ENCODE measurements at places on chromosomes 2 and 18.
A peak's percentile ranks its signal among the peaks of the same experiment; 100 is the strongest.

GRCh38 chr2:126754240-126755004, 98.5 kb downstream of the GYPC start:
- DNase-seq: no peak

GRCh38 chr18:26646901-26647300, 98.5 kb upstream of the KCTD1 start:
- DNase-seq: no peak

- no peak for DNase-seq
Measured at GRCh38 chr18:76051396-76052226, 443.4 kb downstream of the ZNF516 start.

DNA sequence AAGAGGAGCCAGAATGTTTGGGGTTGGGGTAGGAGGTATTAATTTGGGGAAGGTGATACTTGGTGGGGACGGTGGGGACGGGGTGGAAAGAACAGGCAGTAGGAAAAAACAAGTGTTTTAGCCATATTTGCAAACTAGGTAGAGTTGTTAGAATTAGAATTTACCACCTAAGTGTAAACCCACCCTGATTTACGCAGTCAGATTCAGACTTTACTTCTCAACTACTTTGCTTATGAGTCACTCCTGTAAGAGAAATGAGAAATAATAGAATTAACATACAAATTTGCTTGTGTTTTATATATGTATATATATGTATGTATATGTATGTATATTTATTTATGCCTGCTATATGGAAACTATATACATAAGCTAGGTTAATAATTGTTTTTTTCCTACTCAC, 1168.2 kb upstream of the ZEB2 start:
- no peak for DNase-seq

GRCh38 chr2:11624893-11625292, 45.1 kb downstream of the NTSR2 start:
- no peak for DNase-seq

- DNase-seq: no peak
Measured at GRCh38 chr2:45323344-45323743, 287.7 kb downstream of the SRBD1 start.

GRCh38 chr2:122319539-122320132, 564.2 kb downstream of the TSN start:
- no peak for DNase-seq

- no peak for DNase-seq
Measured at GRCh38 chr18:47915229-47915628, 15.2 kb downstream of the SMAD2 start.

- no peak for DNase-seq
Measured at GRCh38 chr2:36659872-36660312, 36.6 kb upstream of the VIT start.

GRCh38 chr2:133748007-133748700, 179.9 kb upstream of the NCKAP5 start:
- no peak for DNase-seq

DNA sequence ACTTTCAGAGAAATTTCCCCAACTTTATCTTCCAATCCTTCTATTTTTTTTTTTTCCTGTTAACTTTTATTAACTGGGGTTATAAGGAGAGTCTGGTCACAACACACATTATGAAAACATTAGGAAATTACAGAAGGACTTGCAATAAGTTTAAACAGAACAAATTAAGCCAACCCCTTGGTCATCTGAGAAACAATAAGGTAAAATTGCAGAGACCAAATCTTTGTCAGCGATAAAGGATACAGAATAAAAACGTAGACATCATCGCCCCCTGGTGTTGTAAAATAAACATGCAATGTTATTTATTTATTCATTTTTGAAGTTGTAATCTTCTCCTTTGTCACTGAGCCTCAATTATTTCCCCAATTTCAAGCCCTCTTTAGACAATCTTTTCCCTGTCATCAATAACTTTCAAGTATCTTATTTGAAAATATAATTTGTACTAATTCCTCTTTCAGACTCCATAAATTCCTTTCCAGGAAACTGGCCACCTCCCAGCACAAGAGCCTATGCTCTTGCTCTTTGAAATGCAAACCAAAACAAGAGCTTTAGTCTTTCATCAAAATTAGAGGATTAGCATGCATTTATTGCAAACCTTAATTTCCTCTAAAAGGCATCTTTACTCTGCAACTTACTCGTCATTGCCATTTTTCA, 19.5 kb downstream of the G6PC2 start:
- no peak for DNase-seq

DNA sequence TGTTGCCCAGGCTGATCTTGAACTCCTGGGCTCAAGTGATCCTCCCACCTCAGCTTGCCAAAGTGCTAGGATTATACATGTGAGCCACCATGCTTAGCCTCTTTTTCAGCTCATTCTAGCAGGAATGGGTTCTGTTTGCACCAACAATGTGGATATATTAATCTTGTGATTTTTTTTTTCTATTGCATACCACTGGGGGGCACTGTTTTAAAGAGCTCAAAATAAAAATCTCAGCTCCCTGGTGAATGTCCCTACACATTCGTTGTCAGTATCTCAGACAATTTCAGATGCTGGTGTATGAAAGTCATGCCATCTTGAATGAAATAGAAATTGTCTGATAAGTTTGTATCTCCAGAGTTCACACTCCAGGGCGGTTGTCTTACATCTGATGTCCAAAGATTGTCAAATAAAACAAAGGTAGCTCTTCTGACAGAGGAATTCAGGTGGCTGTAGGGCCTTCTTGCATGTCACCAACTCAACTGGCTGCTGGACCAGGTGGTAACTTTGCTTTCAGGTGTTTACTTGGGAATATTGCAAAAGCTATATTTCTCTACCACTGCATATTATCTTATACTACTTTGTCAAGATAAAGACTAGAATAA, 3.1 kb upstream of the MATN3 start:
- DNase-seq: no peak

DNA sequence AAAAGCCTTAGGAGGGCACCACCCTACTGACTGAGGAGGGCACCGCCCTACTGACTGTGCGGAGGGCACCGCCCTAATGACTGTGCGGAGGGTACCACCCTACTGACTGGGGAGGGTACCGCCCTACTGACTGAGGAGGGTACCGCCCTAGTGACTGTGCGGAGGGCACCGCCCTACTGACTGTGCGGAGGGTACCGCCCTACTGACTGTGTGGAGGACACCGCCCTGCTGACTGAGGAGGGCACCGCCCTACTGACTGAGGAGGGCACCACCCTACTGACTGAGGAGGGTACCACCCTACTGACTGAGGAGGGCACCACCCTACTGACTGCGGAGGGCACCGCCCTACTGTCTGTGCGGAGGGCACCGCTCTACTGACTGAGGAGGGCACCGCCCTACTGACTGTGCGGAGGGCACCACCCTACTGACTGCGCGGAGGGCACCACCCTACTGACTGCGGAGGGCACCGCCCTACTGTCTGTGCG, 150.2 kb upstream of the NFATC1 start:
- DNase-seq: no peak

DNA sequence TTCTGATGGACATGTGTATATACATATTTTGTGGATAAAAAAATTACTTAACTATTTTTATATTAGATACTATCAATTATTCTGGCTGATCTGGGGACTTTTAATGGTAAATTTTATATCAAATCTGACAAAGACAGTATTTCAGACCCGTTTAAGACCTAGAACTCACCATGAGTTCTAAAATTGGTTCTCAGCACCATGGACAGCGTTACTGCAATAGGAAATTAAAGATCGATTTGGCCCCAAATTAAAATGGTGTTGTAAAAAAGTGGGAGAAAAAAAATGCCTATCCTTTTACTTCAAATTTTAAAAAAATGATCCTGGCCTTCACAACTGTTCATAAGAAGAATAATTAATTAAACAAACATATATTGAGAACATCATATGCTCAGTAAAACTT, 919 bp upstream of the SCN2A start:
- DNase-seq: no peak

DNA sequence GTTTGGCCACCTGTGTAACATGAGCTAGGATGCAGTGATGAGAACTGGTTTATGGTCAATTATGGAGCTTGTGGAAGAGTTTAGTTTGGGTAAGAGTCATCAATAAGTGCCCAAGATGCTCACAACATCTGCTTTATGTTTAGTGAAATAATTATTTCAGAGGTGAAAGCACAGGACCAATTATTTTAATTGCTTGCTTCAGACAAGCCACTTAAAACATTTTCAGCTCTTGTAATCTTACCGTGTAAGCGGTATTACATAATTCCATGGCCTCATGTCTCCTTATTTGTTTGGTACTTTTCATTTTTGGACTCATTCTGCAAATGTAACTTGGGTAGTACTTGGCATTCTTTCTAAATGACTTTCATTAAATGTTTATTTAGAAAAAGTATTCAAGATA, 5.4 kb downstream of the B3GNT2 start:
- DNase-seq: peak; percentile 41

- DNase-seq: no peak
Measured at GRCh38 chr2:160784034-160784433, 290.4 kb upstream of the RBMS1 start.

DNA sequence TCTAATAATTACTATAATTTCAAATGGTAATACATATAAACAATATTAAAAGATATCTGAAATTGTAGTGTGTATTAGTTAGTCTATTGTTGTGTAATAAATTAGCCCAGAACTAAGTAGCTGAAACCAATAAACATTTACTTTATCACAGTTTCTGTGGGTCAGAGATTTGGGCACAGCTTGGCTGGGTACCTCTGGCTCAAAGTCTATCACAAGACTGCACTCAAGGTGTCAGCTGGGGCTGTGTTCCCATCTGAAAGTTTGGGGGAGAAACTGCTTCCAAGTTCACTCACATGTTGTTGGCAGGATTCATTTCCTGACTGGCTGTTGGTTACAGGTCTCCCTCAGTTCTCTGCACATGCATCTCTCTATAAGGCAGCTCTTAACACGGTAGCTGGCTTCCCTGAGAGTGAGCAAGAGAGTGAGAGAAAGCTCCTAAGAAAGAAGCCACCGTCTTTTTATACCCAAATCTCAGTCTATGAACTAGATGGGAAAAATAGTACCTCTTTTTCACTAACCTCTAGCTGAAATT, 25.6 kb upstream of the WIPF1 start:
- DNase-seq: no peak

- no peak for DNase-seq
Measured at GRCh38 chr2:234107861-234108260, 57.4 kb downstream of the SPP2 start.

GRCh38 chr2:107825206-107825563, 1.5 kb upstream of the RGPD4 start:
- no peak for DNase-seq

GRCh38 chr2:163735685-163736432, at the start of gene FIGN:
Gene FIGN (minus strand): TSS chr2:163736008. CDS start chr2:163734927, 1,081 bp downstream.
- peak; percentile 12 for DNase-seq

DNA sequence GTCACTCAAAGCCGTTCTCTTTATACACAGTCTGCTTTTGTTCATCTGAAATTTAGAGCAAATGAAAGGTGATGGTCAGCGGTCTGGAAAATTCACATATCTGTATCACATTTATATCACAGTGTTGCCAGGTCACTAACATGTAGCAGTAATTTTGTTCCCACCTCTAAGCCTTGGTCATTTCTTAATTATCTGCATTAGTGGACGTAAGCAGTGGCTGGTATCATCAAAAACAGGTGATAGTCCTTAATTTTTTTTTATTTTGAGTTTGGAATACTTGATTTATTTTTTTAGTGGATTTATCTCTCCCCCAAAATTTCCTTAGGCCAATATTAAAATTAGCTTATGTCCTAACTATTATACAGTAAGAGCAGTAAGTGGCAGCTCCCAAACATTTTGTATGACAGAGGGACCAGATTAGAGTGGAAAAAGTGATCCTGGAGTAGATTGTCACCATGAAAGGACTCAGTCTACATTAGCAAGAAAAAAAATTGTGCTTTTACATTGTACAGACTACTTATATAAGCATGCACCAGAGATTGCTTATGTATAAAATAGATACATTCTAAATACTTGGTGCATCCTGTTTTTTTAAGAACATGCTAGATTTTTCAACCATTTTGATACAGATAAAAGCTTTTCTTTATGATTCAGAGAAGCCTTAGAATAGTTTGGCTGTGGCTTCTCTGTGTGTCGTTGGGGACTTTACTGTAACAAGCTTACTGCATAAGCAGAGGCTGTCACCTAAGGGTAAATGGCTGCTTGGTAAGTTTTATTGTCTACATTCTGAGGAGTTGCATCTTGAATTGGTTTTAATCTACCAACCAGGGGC, 65.0 kb downstream of the MAPRE2 start:
- DNase-seq: no peak

- no peak for DNase-seq
Measured at GRCh38 chr2:76998152-76998551, 524.0 kb downstream of the LRRTM4 start.

DNA sequence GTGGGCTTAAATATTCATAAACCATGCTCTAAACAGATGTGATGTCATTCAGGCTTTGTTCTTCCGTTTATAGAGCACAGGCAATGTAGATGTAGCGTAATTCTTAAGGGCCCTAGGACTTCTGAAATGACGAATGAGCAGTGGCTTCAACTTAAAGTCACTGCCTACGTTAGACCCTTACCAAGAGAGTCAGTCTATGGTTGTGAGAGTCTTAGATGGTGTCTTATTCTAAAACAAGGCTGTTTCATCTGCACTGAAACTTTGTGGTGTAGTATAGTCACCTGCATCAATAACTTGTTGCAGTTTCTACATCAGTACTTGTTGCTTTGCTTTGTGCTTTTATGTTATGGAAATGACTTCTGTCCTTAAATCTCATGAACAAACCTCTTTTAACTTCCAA, 56.0 kb downstream of the PIK3C3 start:
- DNase-seq: no peak

GRCh38 chr2:233080836-233081229, 20.7 kb downstream of the INPP5D start:
- no peak for DNase-seq

DNA sequence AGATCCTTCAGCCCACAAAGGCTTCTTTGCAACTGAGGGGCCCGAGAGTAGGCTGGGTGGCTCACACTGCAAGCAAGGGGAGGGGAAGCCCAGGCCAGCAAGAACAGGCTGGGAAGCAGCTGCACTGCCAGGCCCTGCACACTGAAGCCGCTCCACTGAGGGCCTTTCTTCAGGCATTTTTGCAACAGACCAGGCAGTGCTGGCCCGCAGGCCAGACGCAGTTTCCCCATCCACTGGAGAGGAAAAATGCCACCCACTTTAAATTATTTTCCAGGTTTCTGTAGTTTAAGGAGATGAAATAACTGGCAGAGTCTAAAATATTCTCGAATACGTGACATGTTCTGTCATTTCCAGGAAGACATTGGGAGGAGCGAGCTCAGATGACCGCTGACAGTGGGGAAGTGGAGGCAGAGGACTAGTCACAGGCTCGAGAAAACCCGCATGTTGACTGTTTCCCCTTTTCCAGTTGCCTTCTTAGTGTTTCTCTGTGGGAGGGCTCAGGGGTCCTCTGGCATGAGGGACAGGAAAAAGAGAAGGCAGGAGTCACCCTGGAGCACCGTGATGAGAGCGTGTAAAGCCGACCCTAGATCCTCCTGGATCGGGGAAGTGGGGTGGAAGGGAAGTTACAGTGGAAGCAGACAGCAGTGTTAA, 53.3 kb upstream of the B3GNT7 start:
- DNase-seq: no peak

DNA sequence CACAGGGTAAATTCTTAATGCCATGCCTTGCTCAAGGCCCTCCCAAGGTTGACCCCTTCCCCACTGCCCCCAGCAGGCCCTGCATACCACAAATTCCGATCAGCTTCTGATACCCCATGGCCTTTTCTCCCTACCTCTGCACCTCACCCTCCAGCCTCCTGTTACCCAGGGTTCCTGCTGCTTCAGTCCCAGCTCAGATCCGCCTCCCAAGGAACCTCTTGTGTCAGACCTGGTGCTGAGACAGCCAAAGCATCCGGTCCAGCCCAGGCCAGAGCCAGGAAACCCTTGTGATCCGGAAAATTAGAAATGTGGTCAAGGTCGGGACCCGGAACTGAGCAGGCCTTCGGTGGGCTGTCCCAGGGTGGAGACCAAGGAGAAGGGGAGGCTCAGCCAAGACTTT, 231.3 kb downstream of the BCL2 start:
- no peak for DNase-seq

Measured in AG04449 (cell line).